ENCODE measurements at places on chromosomes 1 and 21.
A peak's percentile ranks its signal among the peaks of the same experiment; 100 is the strongest.

GRCh38 chr1:158323866-158324265 lies 7.5 kb downstream of the CD1B start:
- no peak for DNase-seq

GRCh38 chr1:163758977-163759670 lies 437.4 kb downstream of the NUF2 start:
- DNase-seq, result no peak

GRCh38 chr1:38089712-38090360 lies 43.2 kb upstream of the POU3F1 start:
- no peak for DNase-seq

DNA sequence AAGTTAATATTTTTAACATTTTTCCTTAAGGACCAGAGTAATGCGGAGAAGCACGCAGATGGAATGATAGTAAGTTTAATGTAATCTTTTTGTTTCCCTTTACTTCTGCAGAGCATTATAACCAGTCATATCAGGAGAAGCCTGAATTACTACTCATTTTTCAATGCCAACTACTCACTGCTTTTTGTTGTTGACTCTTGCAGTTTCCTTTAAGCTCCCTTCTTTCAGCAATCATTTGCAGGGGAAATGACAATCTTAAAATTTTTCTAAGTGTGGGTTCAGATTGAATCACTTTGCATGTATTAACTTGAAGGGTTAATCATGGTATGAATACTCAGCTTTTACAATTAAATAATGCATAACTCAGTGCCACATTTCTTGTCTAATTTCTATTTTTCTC lies 122.2 kb downstream of the NRDC start:
- DNase-seq, result no peak

- DNase-seq, result no peak
Measured at GRCh38 chr1:109776206-109776835, 12.6 kb upstream of the EPS8L3 start.

- peak; percentile 75 for DNase-seq
Measured at GRCh38 chr1:43530483-43531106, at the start of gene PTPRF. PTPRF (plus strand) TSS chr1:43530883; CDS start chr1:43545076, 14,193 bp downstream.

DNA sequence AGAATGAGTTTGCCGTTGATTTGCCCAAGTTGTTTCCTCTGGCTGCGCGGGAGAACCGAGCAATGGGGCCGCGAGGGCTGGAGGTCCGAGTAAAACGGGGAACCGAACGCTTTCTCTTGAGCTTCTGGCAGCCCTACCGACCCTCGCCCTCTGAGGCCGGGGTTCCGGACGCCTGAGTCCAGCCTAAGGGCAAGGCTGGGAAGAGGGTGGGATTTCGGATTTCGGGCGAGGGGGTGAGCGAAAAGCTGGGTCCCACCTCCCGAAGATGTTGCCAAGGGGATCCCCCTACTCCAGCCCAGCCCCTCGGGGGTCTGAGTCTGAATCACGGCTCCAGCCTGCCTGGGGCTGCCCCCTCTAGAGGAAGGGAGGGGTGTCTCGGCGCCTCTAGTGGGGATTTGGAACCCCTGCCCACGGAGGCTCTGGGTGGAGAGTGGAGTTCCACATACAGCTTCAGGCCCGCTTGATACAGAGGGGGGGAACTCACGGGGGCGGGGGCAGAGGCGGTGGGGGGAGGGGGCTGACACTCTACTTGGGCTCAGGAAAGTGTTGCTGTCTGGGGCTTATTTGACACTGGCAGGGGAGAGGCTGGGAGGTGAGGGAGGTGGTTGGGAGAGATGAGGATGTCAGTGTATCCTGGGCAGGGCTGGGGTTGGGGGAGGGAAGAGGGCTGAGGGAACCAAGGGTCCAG lies 617 bp downstream of the KIRREL1 start:
- DNase-seq, result no peak

GRCh38 chr1:154256686-154257085 lies 15.7 kb upstream of the HAX1 start:
- DNase-seq, result no peak

DNA sequence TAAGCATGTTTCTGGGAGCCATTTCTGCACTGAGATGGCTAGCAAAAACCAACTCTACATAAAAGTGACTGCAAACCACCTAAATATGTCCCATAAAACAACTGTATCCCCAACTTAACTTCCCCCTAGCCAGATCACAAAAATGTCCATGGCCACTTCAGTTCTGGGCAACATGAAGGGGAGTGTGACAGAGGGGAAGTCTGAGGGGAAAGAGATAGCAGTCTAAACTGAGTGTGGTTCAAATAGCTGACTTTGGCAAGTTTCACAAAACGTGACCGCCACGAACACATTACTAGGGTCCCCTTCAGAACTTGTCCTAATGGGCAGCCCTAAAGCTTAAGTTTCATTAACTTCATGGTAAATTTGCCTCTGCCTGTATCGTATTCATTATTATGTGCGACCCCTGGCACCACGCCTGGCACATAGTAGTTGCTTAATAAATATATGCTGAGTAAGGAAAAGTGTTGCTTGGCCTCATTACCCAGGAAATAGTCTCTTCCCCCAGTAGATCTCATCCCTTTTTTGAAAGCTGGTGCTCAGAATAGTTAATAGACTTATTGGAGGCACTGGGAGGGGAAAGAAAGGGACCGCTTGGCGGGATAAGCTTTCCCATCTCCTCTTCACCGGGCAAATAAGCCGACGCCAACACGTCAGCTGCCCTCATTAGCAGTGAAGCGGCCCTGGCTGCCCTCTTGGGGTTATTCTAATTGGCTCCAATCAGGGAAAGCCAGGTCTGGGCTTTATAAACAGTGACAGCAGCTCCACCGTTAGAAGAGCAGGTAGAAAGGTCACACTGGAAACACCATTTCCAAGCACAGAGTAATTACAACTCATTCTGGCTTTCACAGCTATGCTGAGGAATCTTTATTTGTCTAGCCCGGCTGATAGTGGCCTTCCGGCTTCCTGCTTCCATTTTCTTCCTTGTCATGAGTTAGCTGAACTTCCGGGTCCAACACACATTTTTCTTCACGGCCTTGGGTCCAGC lies 122.1 kb downstream of the LRIG2 start:
- no peak for DNase-seq

DNA sequence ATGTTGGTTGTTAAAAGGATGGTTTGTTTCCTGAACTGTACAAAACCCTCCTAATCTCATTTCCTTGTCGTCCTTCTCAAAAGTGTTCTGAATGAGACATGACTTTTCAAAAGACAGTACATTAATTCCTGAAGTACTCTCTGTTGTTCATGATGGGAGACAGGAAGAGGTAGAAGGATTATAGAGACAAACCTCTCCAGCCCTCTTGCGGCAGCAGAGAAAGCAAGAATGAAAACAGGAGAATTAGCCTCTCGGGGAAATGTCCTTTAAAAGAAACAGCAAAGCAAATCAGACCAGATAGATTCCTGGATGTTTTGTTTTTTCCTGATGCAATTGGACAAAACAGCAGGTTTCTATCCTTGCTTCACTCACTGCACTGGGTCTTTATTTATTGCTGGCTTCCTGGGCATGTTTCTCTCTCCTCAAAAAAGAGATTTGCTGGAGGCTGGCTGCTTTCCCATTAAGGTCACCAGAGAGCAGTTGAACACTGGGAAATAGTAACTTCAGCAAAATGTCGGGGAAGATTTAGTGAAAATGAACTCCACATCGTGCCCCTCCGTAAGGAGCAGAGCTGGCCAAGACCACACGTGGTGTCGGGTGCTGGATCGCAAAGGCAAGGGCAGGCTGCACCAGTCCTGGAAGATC lies 145.8 kb upstream of the SYT6 start:
- no peak for DNase-seq

- DNase-seq, result no peak
Measured at GRCh38 chr1:237428809-237429208, 386.8 kb downstream of the RYR2 start.

DNA sequence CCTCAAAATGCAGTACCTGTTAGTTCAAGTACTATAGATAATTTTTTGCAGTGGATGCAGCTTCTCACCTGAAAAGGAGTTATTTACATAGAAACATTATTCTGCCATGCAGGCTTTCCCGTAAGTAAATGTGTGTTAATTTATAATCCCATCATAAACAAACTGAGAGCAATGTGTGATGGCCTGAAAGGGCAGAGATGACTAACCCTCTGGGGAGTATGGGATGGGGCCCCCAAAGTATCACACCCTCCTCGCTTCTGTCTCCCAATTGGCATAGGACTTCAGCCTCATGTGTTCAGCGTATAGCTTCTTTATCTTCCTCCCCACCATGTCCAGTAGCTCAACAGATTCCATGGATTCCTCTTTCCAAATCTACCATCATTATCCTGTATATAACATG lies 7.6 kb downstream of the HMGCL start:
- no peak for DNase-seq

DNA sequence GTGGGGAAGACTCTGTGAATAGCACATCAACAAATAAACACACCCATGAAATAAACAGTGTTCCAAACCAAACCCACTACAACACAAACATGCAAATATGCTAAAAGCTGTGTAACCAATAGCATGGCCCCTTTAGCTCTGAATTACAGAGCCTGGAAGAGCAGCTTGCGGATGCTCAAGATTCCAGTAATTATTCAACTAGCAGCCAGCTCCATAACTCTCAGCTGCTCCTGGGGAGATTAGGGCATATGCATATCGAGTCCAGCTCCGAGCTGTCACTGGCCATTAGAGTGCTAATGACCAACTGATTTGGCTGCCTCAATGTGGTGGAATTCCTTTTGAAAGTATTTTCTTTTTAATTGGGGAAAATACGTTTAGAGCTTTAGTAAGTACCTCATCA lies 207.1 kb downstream of the HHAT start:
- DNase-seq, result no peak

GRCh38 chr1:68433395-68433794 lies 16.4 kb downstream of the RPE65 start:
- DNase-seq, result no peak

- DNase-seq, result no peak
Measured at GRCh38 chr1:35037206-35037605, 5.5 kb upstream of the ZMYM6 start.

- no peak for DNase-seq
Measured at GRCh38 chr1:6866825-6867224, 81.6 kb downstream of the CAMTA1 start.

DNA sequence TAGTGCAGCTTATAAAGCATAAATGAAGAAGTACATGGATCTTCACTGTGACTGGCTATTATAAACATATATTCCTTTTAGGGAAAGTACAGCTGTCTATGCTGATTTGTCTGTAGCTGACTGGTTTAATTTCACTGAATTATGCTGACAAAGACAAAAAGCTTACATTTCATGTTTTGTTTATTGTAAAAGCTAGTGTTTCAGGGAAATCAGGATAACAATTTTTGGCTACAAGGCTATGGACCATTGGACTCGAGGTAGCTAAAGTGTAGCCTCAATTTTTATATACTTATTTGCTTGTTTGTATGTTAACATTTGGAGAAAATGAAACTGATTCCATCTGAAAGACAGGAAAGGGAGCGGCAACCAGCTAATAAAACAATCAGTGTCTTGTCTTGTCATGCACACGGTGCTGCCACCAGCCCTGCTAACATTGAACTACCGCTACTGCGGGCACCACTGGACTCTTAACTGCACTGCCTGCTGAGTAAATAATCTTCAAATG lies 480.2 kb downstream of the COL11A1 start:
- no peak for DNase-seq

- no peak for DNase-seq
Measured at GRCh38 chr21:44304011-44304616, 4.3 kb downstream of the PFKL start.

GRCh38 chr1:208187499-208188041 lies 56.6 kb downstream of the PLXNA2 start:
- no peak for DNase-seq

GRCh38 chr21:40634141-40634540 lies 212.8 kb downstream of the DSCAM start:
- no peak for DNase-seq

DNA sequence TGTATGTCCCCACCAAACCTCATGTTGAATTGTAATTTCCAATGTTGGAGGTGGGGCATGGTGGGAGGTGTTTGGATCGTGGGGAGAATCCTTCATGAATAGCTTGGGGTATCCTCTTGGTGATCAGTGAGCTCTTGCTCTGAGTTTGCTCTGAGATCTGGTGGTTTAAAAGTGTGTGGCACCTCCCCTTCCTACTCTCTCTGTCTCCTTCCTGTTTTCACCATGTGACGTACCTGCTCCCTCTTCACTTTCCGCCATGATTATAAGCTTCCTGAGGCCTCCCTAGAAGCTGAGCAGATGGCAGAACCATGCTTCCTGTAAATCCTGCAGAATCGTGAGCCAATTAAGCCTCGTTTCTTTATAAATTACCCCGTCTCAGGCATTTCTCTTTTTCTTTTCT lies 40.0 kb upstream of the OSBPL9 start:
- DNase-seq, result no peak

- no peak for DNase-seq
Measured at GRCh38 chr1:233034836-233035235, 84.4 kb downstream of the NTPCR start.

- no peak for DNase-seq
Measured at GRCh38 chr1:147109762-147110161, 62.5 kb downstream of the PRKAB2 start.

DNA sequence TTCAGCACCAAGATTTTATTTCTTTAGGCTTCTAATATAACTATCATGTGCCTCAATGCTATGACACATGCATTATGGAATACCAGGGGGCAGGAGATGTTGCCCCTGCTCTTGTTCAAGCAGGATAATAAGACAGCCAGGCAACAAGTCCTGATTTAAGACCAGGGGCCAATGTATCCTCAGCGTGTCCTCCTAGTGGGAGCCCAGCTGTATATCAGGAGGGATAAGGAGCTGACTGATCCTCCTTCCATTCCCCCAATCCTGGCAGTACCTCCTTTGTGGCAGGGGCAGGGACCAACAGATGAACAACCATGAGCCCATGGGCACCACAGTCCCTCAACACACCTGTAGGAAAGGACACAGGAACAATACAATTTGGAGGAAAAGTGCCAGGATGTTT lies 29.3 kb downstream of the SORT1 start:
- DNase-seq, result no peak
